Fibroblast of lung (primary cell): ENCODE measurements at places on chromosomes 7 and 10. TPM values are rescaled to one million over a fixed set of nuclear protein-coding genes. Genes with fewer than 3 reads are reported as not detected.

DNA sequence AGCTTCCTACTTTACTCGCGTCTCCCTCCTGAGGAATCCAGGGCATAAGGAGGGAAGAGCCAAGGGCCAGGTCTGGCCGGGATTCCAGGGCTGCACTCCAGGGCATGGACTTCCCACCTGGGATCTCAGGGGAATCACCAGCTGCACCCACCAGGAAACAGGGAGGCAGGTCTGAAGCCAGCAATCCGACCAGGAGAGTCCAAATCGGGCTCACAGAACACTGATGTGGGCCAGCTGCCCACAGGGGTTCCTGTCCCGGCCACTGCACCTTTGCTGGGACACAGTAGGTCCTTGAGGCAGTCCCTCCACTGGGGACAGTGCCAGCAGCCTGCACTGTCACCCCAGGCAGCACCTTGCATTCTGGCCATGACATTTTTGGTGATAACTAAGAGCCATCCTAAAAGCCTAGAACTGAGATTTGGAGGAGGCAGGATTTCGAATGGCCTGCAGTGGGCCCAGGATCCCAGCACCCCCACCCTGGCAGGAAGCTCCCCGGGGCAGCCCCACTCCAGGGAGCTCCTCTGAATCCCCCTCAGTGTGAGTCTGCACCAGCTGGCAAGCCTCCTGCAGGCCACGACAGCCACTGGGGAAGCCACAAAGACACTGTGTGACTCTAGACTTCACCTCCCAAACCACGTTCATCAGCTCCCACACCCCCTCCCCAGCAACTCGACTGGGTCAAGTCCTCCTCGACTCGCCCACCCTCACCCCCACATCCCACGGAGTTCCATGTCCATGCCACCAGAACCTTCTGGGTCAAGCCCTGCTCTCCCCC, 71.5 kb upstream of the PPP2R2D start:
- H3K4me3 ChIP-seq = no peak overlapping the region

Gene ANKRD26
- 11.0 and 11.7 TPM in 2 replicates for total RNA-seq

Gene ODAD2
- total RNA-seq = 1.3 and 1.5 TPM in 2 replicates

DNA sequence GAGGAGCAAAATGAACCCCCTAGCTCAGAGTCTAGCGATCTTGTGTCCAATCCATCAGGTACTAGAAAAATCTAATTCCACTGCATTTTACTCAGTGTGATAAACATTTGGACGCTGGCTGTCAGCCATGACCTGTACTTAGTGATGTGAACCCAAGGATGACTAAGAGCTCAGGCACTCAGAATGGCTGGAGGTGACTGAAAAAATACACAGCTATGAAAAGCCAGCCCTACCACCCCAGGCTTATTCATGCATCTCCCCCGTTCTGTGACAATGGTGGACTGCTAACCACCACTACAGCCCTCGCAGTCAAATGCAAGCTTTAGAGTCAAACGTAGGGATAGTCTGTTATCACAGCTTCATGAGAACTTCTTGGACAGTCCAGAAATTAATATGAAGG, 14.9 kb downstream of the AFAP1L2 start:
- H3K4me1 ChIP-seq = peaks cover 7% of the 10 kb centered on the region
- DNase-seq = peak; percentile 87
- H3K4me3 ChIP-seq = no peak overlapping the region
- H3K27ac ChIP-seq = no peak overlapping the region
- H3K36me3 ChIP-seq = no peaks in the 10 kb centered on the region

Gene FAM237B
- total RNA-seq = under 0.01 TPM in 1 of 2 replicates, not detected in the other

GRCh38 chr10:82206831-82207230, 331.8 kb downstream of the NRG3 start:
- no peaks in the 10 kb centered on the region for H3K27me3 ChIP-seq
- no peak for DNase-seq
- H3K27ac ChIP-seq = no peak overlapping the region
- no peaks in the 10 kb centered on the region for H3K36me3 ChIP-seq
- no peak overlapping the region for H3K4me3 ChIP-seq

Gene MYPN
- under 0.01 and 1.2 TPM in 2 replicates for total RNA-seq
